ENCODE measurements at places on chromosomes 4 and X.
A peak's percentile ranks its signal among the peaks of the same experiment; 100 is the strongest.

DNA sequence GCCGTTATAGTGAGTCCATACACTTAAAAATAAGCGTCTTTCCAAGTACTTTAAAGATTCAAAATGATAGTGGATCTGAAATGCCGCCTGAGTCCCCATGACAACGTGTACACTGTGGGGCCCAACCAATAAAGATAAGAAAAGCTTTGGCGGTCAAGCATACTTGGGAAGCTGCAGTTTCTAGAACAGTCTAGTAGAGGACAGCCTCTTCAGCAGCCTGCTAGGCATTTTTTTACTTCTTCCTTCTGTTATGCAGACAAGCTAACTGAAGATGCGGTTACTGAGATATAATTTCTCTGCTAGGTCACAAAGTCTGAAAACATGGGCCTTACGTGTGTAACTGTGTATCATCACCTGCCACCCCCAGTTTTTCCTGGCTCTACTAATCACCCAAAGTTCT, 402 bp upstream of the UPRT start:
- DNase-seq, result peak; percentile 4

DNA sequence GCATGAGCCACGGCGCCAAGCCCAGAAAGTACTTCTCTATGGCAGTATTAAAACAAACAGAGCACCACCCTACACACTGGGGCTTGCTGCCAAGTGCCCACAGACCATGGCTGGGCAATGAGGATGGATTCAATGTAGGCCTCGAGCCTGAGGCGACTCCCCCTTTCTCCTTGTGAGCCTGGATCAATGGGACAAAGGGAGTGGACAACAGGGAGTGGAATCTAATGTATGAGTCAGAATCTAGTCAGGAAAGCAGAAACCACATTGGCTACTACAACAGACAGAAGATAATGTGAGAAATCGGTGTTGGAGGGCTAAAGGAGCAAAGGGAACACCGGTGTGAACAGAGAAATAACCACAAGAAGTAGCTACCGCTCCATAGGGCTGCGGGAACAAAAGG, 37.7 kb upstream of the OCIAD2 start:
- peak; percentile 16 for DNase-seq

DNA sequence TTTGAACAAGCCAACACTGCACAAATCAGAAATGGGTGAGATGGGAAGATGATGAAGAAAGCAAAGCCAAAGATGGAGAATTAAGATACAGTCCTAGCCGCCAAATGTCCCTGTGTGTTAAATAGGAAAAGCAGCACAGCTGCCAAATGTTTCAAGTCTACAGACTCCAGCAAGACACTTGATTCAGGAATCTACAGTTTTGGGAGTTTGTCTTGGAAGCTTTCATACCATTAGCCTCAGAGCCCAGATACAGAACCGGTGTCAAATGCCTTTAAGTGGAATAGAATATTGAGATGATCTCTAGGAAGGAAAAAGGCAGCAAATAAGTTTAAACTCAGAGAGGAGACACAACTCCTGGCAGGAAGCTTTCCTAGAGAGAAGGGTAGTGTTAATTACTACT, 30.3 kb downstream of the OPHN1 start:
- no peak for DNase-seq

GRCh38 chr4:156144961-156145360, 191.3 kb upstream of the CTSO start:
- no peak for DNase-seq

GRCh38 chr4:7815981-7816380, 123.7 kb downstream of the AFAP1 start:
- DNase-seq, result no peak

GRCh38 chr4:139514382-139515059, 41.5 kb downstream of the SETD7 start:
- peak; percentile 14 for DNase-seq

GRCh38 chrX:68175562-68175961, 257.7 kb downstream of the OPHN1 start:
- no peak for DNase-seq

DNA sequence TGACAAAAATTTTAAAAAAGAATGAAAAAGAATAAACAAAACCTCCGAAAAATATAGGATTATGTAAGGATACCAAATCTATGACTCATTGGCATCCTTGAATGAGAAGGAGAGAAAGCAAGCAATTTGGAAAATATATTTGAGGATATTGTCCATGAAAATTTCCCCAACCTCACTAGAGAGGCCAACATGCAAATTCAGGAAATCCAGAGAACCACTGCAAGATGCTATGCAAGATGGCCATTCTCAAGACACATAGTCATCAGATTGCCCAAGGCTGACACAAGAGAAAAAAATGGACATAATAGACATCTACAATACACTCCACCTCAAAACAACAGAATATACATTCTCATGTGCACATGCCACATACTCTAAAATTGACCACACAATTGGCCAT, 135.9 kb upstream of the SPANXB1 start:
- no peak for DNase-seq

GRCh38 chr4:122746485-122746965, 14.0 kb downstream of the BBS12 start:
- no peak for DNase-seq

GRCh38 chr4:17447056-17447455, 64.8 kb downstream of the QDPR start:
- no peak for DNase-seq

GRCh38 chr4:171142639-171143038, 670.6 kb upstream of the GALNTL6 start:
- no peak for DNase-seq

DNA sequence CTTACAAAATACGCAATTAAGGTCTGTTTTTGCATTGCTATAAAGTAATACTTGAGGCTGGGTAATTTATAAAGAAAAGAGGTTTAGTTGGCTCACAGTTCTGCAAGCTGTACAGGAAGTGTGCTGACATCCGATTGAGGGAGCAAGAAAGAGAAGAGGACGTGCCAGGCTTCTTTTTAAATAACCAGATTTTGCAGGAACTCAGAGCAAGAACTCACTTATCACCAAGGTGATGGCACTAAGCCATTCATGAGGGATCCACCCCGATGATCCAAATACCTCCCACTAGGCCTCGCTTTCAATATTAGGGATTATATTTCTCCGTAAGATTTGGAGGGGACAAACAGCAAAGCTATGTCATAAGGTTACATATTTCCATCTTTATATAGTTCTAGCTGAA, 456.7 kb downstream of the GLUD2 start:
- DNase-seq, result peak; percentile 1

DNA sequence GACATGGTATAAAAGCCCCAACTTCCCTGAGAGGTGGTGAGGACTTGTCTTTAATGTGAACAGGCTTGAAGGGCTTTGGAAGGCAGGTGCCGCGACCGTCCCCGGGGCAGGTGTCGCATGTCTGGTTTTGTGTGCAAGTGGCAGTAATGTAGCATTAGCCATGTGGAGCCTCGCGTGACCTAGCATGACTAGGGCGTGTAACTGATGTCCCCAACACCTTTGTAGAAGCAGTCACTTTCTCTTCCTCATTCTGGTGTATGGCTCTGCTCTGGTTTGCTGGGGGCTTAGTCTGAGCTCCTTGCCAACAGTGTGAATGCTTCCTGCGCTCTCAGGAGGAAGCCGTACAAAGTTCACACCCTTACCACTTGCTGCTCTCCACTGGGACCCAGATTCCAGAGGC, 145.7 kb downstream of the AMMECR1 start:
- no peak for DNase-seq

DNA sequence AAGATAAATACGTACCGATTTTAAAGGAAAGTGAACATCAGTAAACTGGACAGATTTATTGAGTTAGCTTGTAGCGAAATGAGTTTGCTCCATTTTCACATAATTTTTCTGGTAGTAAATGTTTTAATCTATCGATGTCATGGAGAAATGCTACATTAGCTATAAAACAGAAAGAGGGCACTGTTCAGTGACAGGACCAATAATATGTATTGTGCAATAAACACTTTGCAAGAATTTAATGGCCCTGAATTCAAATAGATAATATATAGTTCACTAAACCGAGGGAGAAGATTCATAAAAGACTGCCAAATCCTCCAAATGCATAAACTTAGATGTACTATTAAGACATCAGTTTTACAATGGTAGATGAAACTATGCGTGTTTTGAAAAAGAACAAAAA, 516.3 kb downstream of the ADGRL3 start:
- no peak for DNase-seq

DNA sequence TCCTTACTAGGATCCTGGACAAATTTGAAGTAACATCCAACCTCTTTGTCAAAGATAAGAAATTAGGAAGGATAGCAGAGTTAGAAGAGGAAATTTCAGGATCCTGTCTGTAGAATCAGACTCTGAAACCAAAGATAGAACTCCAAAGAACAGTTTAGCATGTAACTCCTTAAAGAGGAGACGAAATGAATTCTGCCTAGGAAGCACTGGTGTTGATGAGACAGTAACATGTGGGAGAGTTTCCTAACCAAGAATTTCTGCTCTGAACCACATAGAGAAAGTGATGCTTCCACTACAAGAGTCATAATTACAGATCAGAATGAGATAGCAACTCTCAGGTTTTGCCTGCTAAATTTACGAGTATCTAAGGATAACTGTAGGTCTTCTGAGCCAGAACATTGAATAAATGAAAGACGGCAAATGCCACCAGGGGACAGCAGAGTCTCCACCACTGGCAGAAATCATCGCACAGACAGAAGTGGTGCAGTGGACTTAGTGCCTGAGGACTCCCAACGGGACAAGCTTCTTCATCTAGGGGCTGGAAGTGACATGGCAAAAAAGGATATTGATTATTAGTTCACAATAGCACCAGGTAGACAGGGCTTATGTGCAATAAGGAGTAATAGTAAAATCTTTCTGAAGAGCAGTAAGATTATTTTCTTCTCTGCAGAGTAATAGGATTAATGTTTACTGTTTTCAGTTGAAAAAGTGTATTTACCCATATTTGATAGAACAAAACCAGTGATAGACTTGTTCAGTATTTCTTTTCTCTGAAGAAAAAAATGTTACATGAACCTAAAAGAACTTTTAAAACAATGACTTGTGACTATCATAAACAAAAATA, 6.7 kb upstream of the PPID start:
- DNase-seq, result peak; percentile 45

DNA sequence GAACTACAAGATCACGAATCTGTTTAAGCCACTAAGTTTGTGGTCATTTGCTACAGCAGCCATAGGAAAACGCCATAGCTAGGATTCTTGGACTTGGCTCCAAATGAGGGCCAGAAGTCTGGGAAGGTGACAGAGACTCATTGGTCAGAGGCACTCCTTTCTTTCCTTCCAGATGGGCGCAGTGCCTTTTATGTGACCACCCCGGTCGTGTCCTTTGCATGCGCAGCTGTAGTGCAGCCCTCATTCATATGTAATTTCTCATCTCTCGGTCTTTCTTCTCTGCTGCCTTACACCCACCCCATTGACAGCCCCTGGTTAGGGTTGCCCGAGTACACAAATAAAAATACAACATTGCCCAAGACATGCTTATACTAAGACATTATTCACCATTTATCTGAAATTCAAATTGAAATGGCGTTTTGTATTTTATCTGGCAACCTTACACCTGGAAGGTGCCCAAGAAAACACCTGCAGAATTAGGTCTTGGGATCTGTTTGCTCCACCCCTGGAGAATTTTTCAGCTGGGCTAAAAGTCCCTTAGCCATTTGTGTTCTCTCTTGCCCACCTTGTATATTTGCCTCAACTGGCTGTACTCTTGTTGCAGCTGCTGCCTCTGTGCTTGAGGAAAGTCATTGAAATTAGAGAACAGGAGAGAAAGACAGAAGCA, 21.9 kb downstream of the CCKAR start:
- DNase-seq, result no peak

GRCh38 chr4:37066159-37066558, 178.4 kb upstream of the NWD2 start:
- no peak for DNase-seq

DNA sequence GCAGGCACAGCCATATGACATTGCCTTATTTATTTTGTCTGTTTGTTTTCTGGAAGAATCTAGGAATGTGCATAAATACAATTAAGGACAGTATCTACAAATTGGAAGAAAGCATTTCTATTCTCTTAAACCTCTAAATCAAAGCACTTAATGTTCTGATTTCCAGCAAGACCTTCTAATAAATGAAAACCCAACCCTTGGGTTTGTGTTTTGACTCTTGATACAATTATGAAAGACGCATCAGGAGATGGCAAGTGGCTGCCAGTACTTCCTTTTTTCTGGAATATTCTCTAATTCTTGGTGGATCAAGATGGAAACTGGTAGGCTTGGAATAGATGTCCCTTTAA, 437 bp upstream of the CPE start:
- no peak for DNase-seq

GRCh38 chrX:11059933-11060332, 51.2 kb upstream of the HCCS start:
- peak; percentile 51 for DNase-seq

DNA sequence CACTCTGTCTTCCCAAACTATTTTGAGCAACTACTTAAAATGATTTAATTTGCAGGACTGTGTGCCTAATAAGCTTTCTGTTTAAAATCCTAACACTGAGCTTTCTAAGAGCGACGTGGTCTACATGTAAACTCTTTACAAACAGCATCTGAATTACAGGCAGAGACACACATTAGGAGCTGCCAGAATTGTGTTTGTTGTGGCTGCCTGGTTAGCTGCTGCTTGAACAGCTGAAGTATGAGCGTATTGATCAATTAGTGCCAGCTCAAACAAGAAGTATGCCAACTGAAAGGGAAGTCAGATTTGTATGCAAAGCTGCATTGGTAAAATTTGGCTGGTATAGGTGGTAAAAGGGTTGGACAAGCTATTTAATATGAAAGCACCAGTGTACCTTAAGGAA, 384.4 kb downstream of the PCDH7 start:
- DNase-seq, result peak; percentile 61

DNA sequence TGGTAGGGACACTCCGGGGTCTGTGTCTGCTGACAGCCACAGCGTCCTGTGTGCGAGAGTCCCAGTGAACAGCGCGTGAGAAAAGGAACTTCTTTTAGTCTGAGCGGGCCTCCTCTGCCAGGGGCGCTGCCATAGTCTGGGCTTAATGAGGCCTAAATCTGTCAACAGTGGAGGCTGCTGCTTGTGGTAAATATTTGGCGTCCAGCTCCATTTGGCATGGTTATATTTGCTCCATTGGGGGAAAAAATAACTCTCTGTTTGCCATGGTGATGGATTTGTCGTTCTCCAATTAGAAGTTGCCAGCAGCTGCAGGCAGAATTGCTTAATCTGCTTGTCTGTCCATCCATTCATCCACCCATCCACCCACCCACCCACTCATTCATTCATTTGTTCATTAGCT, 71.4 kb upstream of the PSAPL1 start:
- DNase-seq, result no peak

DNA sequence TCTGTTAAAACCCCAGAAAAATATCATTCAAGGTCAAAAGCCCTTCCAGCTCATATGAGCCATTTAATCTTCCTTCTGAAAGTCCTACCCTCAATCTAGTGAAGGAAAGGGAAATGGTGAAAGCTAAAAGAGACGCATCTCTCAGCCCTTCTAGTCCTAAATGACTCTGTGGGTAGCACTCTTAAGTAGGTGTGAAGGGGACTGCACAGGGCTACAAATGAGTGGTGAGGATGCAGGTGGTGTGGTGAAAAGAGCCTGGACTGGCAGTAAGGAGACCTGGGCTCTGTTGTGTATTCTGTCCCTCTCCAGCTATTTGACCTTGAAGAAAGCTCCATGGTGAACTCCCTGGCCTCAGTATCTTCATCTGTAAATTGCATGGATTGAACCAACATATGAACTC, 671.8 kb upstream of the DIPK2B start:
- no peak for DNase-seq
